NCI-H1694 (cell line): ENCODE measurements at places on chromosomes 3 and 15.

DNA sequence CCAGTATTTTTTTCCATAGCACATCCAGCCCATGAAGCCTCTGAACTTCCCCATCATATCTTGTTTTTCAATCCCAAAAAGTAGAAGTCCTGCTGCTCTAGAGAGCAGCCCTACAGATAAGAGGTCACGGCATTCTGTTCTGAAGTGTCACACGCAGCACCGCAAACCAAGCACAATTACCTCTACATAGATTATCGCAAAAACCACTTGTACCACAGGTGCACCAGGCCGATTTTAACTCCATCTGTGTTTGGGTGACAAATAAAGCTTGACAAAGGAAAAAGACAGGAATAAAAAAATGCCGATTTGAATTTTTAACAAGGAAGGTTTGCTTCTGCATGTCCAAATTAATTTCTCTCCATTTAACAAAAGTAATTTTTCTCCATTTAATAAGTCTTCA lies 113.7 kb downstream of the MYO5A start:
- DNase-seq, result no peak

GRCh38 chr3:39021465-39022285 lies 30.1 kb downstream of the SCN11A start:
- no peak for DNase-seq

- DNase-seq, result no peak
These were observed 101.6 kb downstream of the APBA2 start for GRCh38 chr15:28987337-28987736.

- no peak for DNase-seq
These were observed 30.2 kb upstream of the MME start for GRCh38 chr3:155049959-155050358.

- peak; percentile 59 for DNase-seq
These were observed 129.2 kb upstream of the DPH6 start for GRCh38 chr15:35674873-35675781.

- no peak for DNase-seq
These were observed 132.9 kb upstream of the TGFBR2 start for GRCh38 chr3:30473374-30474051.

GRCh38 chr3:129046037-129046731 lies 14.4 kb upstream of the GP9 start:
- DNase-seq, result no peak

GRCh38 chr3:179174316-179174715 lies 26.2 kb downstream of the PIK3CA start:
- no peak for DNase-seq

DNA sequence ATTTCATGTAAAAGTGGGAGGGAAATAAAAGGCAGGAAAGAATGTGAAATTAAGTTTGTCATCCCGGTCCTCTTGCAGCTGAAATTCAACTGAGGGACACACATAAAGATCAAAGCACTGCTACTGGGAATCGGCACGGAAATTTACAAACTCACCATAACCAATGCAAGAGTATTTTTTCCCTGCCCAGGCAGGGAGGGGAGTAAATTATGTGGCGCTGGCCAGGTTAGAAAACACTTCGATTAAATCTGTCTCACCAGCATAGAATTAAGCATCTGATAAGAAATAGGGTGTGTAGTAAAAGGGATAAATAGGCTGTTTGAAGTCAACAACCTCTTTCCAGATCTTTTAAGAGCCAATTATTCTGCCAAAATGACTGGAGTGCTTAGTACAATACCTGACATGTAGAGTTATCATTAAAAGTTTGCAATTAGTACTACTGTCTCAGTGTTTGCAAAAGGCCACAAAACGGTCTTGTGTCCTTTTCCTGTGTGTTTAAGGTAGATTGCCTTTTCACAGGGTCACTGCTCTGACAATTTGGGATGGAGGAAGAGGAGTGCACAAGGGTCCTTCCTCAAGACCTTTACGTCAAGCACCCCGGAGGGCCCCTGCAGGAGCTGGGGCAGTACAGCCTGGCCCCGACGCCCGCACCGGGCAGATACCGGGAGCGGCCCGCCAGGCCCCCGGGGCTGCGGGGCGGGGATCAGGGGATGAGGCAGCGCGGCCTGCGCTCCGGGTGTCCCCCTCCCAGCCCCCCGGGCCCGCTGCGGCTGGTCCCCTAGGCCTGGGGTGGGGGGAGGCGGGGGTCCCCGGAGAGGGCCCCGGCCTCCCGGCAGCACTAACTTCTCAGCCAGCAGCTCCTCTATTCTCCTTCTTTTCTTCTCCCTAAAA lies 651 bp downstream of the UBA3 start:
- no peak for DNase-seq

- no peak for DNase-seq
These were observed 65.7 kb downstream of the TMCC1 start for GRCh38 chr3:129827765-129828164.

GRCh38 chr15:45251888-45252287 lies at the start of gene SLC28A2:
Gene SLC28A2 (plus strand): TSS chr15:45252234. CDS start chr15:45253216, 982 bp downstream.
- DNase-seq, result no peak

GRCh38 chr15:77543159-77543882 lies 89.4 kb downstream of the LINGO1 start:
- DNase-seq, result peak; percentile 70

DNA sequence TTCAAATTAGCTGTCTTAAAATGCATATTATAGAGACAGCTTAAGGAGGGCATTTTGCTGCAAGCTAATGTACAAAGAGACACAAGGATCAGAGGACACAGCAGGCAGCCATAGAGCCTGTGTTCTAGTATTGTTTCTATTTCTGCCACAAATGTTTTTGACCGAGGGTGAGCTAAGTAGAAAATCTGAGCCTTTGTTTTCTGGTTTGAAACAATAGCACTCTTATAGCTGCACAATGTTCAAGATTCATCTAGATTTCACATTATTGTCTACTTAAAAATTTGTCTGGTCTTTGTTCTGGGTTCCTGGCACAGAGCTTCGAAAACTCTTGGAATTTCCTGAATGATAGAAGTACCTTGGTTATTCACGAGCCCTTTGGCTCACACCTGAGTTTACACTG lies 40.0 kb upstream of the TUSC7 start:
- no peak for DNase-seq

GRCh38 chr3:143811602-143812001 lies 36.7 kb downstream of the SLC9A9 start:
- no peak for DNase-seq

- no peak for DNase-seq
These were observed 48.7 kb downstream of the MYO5C start for GRCh38 chr15:52246686-52247431.

DNA sequence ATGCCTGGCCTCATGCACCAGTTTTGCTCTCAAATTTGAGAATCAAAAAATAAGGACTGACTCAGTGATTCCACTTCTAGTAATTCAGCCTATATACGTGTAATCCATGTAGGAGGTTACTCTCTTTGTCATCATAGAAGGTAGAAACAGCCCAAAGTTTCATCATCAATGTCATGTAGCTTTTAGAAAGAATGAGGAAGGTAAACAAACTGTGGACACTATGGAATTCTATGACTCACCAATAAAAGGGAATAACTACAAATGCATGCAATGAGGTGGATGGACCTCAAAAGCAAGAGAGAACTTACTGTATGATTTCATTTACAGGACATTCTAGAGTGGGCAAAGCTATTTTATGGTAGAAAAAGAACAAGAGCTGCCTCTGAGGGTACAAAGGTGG lies 93.2 kb upstream of the LRIG1 start:
- DNase-seq, result no peak

- no peak for DNase-seq
These were observed 214.9 kb upstream of the NR2F2 start for GRCh38 chr15:96115642-96116041.

DNA sequence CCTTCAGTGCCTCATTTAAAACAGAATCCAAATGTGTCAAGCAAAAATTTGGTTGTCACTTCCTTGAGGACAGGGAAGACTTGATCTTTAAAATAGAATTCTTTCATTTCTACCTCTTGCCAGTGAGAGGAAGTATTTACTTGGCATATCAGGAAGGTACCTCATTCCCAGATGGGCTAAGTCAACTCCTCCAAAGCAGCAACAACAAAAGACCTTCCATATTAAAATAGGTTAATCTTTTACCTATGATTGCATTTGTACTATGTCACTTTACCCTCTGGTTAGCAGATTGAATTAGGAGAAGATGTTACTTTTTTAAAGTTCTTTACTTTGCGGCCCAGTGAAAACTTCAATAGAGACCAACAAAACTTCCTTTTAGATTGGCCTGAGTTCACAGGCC lies 462.1 kb upstream of the ADAMTS9 start:
- DNase-seq, result no peak

DNA sequence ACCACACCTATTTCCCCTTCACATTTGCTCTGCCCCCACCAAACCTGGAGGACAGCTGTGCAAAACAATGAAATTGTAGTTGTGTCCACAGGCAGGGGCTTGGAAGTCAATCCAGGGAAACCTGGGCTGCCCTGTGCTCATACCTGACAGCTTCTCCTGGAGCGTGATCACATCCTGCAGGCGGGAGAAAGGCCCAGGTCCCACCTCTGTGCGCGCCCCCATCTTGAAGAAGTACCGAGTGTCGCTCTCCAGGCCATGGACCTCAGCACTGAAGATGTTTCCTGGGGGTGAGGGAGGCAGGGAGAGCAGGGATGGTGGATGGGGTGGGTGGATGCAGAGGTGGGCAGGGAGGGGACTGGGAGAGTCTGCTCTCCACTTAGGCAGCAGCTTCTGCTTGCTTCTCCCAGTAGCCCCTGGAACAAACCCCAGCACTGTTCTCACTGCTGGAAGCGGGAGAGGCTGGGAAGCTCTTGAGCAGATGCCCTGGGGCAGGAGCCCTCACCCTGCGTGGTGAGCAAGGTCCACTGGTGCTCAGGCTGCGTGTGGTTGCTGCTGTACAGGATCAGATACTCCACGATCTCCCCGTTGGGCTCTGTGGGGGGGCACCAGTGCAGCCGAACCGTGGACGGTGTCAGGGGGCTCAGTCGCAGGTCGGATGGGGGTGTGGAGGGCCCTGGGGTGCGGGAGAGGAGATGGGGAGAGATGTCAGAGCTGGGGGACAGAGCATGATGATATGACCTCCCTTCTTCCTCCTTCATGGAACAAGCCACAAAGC lies 10.7 kb upstream of the IGDCC3 start:
- DNase-seq, result no peak

DNA sequence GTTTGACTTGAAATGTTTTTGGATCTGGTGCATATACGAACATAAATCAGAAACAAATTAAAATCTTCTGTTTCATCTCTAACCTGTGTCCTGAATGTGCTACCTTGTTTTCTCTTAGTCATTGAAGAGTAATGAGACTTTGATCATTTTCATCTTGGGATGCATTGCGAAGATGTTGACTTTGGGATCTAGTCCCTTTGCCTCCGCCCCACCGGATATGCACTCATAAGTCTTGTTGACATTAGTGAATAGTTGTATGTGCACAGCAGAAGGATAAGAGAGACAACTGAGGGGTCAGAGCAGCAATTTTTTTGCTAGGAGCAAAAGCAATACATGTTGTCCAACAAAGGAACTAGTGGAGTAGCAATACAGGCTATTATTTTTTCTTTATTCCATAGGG lies 35.9 kb upstream of the SPRED1 start:
- no peak for DNase-seq

DNA sequence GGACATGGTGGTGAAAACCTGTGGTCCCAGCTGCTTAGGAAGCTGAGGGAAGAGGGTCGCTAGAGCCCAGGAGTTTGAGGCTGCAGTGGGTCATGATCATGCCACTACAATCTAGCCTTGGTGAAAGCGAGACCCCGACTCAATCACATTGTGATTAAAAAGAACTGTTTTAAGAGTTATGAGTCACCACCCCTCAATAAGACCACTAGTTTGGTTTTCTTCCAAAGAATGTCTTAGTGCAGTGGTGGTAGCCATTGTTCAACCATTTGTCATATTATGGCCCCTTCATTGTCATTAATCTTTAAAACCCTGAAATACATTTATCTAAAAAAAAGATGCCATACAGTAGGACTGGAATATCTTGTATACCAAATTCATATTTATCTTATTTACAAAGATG lies 48.8 kb downstream of the BLM start:
- DNase-seq, result no peak

- DNase-seq, result no peak
These were observed 26.9 kb downstream of the MCTP2 start for GRCh38 chr15:94258246-94258645.

DNA sequence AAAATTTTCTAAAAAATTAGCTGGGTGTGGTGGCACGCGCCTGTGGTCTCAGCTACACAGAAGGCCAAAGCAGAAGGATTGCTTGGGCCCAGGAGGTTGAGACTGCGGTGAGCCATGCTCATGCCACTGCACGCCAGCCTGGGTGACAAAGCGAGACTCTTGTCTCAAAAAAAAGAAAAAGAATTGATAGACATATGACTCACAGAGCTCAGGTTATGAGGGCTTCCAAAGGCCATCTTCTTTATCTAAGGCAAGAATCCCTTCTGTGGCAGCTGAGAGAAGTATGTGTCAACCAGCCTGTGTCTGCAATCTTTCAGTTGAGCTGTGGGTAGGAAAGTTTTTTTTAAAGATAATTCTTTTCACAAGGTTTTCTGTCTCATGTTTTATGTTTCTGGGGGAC lies 53.9 kb downstream of the MRPS25 start:
- DNase-seq, result no peak

DNA sequence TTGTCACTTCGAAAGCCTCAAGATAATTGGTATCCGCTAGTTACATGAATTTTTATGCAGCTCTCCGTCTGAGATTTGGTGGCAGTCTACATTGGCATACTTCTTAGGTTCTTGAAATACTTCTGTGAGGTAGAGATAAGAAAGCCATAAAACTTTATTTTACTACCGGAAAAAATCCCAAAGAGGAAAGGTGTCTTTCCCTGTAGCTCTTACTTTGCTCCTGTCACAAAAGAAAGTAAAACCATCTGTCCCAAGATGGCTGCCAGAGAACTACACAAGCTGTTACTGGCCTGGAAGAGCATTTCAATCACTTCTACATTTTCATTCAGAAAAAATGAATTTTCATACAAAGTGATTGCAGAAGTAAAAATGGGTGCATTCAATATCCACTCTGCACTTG lies 214.8 kb upstream of the ST8SIA2 start:
- no peak for DNase-seq

- DNase-seq, result no peak
These were observed 184.3 kb downstream of the P3H2 start for GRCh38 chr3:189936201-189936945.

GRCh38 chr3:148500881-148501280 lies 196.8 kb upstream of the AGTR1 start:
- DNase-seq, result no peak

- peak; percentile 18 for DNase-seq
These were observed 769 bp upstream of the CSPG4 start for GRCh38 chr15:75713338-75713895.

DNA sequence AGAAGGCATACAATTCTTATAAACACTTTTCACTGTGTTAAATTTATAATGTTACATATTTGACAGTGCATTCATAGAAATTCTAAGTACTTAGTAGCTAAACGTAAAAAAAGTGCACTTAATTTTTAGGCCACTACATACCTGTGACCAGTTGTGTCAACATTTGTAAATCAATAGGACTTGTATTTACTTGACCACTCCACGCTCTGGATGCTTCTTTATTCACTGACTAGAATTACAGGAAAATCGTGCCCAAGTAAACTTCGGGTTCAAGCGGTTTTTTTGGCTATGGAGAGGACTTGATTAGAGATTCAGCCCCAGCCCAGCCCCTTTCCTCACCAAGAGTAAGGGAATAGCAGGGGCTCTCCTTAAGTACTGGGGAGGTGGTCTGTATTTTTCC lies 21.8 kb downstream of the WDR53 start:
- no peak for DNase-seq
